ENCODE measurements at places on chromosomes 16 and 17.

DNA sequence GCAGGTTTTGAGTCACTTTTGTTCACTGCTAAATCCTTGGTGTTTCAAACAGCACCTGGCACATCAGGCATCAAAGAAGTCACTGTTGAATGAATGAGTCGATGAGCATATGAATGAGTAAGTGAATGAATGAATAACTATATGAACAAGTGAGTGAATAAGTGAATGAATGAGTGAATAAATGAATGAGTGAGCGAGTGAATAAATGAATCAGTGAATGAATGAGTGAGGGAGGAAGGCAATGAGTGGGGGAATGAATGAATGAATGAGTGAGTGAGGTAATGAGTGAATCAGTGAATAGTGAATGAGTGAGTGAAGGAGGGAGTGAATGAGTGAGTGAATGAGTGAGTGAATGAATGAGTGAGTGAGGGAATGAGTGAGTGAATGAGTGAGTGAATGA lies 28.8 kb downstream of the TMEM114 start:
- DNase-seq: no peak

DNA sequence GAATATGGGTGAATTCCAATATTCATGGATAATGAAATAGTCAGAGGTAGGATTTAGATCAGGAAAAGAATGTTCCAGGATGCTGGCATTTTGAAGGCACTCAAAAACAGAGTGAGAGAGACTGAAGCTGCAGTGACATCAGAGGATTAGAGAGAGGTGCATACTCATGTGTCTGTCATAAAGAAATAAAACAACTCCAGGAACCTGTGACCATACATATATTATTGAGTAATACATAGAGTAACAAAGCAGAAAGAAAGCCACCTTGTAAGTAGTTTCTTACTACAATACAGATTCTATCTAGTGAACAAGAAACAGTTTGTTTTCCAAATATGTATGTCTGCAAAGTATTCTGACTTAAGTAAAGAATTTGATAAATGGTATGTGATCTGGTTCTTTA lies 62.3 kb upstream of the PHOSPHO1 start:
- no peak for DNase-seq

GRCh38 chr17:75271955-75272847 lies 1.2 kb upstream of the MIF4GD start:
- peak; percentile 91 for DNase-seq

DNA sequence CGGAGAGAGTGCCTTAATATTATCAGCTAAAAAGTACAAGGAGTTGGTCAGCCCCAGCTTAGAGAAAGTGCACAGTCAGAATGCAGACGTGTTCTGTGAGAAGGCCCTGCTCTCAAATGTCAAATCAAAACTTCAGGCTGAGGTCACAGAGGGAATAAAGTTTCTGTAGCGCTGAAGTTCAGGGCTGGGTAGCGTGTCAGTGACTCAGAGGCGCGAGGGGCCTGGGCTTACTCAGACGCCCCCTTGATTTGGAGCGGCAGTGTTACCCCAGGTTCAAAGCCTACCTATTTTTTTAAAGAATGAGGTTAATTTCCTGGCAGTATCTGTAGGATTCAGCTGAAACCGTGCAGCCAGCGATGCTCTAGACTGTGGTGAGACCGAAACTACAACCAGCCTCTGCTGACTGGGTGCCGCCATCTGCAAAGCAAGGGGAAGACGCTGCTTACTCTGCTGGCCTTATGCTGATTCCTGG lies 4.8 kb downstream of the CIAO3 start:
- no peak for DNase-seq

- DNase-seq: peak; percentile 78
These were observed 605 bp downstream of the NLRP1 start for GRCh38 chr17:5583426-5584382.

DNA sequence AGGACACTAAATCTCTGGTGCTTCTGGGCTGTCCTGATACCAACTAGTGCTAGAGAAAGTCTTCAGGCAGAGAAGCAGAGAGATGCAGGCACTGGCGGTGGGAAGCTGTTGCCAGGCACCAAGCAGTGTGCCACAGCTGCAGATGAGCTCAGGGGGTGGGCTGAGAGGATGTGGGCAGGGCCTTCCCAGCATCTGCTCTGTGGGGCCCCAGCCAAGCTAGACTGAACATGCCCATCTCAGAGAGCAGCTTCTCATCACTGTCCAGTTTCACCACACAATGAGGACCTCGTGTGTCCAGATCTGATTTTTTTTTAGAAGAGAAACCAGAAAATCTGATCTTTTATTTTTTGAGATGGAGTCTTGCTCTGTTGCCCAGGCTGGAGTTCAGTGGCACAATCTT lies 17.1 kb downstream of the PSKH1 start:
- no peak for DNase-seq

DNA sequence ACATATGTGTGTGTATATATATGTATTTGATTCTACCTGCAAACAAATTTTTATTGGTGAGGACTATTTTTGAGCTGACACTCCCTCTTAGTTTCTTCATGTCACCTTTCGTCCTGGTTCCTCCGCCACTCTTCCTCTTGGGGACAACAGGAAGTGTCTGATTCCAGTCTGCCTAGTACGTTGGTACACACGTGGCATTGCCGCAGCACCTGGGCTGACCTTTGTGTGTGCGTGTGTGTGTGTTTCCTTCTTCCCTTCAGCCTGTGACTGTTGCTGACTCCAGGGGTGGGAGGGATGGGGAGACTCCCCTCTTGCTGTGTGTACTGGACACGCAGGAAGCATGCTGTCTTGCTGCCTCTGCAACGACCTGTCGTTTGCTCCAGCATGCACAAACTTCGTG lies 29.4 kb upstream of the CACNG5 start:
- no peak for DNase-seq

DNA sequence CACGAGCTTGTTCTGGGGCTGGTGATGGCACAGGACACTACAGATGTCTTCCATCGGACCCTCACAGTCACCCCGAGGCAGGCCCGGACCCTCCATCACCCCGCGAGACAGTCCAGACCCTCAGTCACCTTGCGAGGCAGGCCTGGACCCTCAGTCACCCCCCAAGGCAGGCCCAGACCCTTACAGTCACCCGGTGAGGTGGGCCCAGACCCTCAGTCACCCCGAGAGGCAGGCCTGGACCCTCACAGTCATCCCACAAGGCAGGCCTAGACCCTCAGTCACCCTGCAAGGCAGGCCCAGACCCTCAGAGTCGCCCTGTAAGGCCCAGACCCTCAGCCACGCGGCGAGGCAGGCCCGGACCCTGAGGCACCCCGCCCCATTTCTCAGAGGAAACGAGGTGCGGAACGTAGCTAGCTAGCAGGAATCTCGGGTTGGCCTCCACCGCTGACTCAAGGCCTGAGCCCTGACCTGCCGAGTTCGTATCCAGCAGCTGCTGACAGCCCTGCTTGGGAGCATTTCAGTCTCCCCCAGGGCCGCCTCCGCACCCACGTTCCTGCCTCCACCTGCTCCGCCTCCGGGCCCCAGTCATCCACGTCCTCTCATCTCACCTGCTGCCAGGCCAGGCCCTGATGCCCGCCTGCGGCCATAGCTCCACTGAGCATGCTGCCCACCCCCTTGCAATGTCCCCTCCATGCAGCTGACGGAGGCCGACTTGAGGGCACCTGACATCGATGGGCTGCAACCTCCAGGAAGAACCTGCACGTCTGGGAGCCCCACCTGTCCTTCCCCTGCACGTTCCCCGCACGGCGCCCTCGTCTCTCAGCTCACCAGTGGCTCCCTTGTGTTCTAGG lies 28.7 kb downstream of the RPH3AL start:
- no peak for DNase-seq

DNA sequence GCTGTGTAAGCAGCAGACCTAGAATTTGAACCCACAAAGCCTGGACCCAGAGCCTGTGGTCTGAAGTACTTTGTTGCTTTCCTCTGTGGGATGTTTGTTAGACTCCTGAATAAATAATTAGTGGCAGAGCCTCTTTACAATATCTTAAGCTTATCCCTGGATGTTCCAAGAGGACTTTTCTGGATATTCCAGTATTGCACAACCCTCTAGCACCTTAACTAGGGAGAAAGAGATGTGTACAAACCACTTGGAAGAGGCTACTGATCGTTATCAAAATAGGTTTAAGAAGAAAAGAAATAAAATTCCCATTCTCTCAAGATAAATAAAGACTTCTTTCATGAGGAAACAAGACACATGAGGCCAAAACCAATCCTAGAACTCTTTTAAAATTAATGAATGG lies 632.4 kb downstream of the CDH11 start:
- DNase-seq: no peak

DNA sequence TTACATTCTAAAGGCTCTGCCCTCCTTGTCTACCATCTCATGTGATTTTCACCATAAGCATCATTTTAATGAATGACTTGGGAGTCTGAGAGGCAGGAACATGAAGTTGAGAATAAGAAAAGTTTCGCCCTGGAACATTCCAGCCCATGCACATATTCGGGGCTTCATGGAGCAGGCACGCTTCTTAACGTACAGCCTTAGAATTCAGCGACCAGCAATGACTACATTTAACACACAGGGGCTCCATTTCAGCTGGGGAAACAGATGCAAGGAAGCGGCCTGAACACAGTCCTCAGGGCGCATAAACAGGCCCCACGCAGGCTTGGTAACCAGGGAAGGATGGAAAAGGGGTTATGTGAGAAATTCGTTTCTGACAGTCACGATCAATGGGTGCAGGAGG lies 357.4 kb downstream of the SLC39A11 start:
- no peak for DNase-seq

DNA sequence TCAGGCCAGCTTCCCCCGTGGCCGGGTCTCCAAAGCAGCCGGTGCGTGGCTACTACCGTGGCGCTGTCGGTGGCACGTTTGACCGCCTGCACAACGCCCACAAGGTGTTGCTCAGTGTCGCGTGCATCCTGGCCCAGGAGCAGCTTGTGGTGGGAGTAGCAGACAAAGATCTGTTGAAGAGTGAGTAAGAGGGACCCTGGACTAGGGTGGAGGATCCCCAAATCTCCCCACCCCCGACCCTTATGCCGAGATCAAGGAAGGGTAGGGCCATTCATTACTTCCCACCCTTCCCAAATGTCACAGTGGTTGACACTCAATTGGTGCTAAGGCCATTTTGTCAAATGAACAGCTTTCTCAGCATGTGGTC lies 1.2 kb downstream of the COASY start:
- no peak for DNase-seq

DNA sequence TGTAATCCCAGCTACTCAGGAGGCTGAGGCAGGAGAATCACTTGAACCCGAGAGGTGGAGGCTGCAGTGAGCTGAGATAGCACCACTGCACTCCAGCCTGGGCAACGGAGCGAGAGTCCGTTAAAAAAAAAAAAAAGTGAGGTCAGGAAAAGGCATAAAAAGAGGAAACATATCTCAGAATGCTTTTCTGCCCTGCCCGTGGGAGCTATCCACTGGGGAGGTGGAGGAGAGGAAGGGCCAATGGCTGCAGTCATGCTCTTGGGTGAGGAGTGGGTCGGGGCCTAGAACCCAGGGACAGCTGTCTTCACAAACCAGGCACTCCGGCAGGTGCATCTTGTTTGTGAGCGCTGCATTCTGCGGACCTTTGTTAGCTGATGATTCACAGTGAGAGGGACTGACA lies 60.0 kb upstream of the CDC42EP4 start:
- no peak for DNase-seq

GRCh38 chr17:40064971-40065768 lies 2.4 kb downstream of the THRA start:
- DNase-seq: peak; percentile 80

- DNase-seq: no peak
These were observed 10.7 kb downstream of the MMD start for GRCh38 chr17:55410722-55411462.

DNA sequence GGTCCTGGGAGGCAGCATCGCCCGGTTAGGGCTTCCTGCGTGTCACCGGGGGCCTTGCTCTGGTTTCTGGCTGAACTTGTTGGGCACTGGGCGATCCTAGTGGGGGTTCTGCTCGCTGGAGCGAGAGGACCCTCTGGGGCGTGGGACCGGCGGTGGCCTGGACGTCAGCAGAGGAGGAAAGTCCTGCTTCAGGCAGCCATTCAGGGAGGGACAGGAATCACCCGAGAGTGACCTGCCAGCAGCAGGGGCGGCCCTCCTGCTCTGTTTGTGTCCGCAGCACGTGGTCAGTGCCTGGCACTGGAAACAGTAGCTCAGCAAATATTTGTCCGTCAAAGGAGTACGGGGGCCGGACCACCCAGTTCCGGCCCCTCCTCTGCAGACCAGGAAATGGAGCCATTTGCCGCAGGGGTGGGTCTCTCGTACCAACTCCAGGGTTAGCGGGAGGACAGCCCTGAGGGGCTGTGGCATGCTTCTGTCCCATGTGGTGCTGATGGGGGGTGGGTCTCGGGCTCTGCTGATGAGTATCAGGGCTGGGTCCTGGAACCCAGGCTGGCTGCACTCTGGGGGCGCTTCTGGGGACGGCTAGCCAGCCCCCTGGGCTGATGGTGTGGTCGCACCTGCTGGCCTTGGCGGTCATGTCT lies 48.3 kb downstream of the BAIAP2 start:
- peak; percentile 85 for DNase-seq

- no peak for DNase-seq
These were observed 532.7 kb upstream of the CDH8 start for GRCh38 chr16:62568926-62569325.

- no peak for DNase-seq
These were observed 43.1 kb downstream of the MAP2K6 start for GRCh38 chr17:69457603-69458002.

- no peak for DNase-seq
These were observed 14.5 kb upstream of the MYCBPAP start for GRCh38 chr17:50493744-50494143.

- peak; percentile 58 for DNase-seq
These were observed 2.8 kb downstream of the PLCD3 start for GRCh38 chr17:45129426-45129939.

GRCh38 chr16:68062910-68063393 lies 22.2 kb upstream of the NFATC3 start:
- no peak for DNase-seq

DNA sequence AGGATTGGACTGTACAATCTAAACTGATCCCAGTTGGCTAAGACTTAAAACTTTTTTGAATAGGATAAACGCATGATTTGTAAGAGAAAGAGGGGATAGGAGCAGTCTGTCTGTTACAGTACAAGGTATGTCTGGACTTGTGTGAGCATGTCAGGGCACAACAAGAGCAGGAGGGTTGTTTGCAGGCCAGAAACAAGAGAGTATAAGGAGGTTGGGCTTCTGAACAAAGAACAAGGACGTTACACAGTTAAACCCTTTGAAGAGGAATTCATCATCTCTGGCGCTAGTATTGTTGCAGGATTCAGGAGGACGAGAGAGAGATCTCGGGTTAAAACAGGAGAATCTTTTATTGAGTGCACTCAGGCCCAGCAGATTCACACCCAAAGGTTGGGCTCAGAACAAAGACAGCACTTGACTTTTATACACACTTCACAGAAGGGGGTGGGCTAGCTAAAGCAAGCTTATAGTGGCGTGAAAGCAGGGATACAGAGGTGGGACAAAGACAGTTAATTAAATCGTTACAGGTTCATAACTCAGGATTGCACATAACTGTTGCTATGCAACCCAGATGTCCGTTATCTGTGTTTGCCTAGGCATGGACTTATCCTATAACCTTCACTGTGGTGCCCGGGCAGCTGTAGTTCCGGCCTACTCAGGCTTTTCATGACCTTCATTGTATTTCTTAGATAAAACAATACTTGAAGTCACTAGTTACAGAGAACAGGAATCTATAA lies 34.3 kb downstream of the SEC14L1 start:
- no peak for DNase-seq

GRCh38 chr17:49696233-49696761 lies 11.5 kb downstream of the SLC35B1 start:
- no peak for DNase-seq
